ENCODE measurements at places on chromosomes 3 and 15.

DNA sequence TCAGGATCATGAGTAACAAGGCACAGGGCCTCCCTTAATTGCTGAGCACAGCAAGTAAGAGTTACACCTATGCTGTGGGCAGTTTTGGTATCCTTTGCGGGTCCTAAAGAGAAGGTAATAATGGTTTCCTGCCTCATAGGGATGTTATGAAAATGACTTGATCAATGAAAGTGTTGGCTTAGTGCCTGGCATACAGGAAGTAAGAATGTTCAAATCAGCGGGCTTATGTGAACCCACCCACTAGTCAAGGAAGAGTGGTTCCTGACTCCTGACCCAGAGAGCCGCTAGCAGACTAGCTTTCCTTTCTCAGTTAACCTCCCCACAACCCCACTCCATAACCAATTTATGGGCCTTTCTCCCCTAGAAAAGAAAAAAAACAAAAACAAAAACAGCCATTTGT is 5.2 kb upstream of the ADAMTS9 start:
- no peak for DNase-seq

- no peak for DNase-seq
Observed at GRCh38 chr3:192841428-192841827, 76.2 kb downstream of the MB21D2 start.

DNA sequence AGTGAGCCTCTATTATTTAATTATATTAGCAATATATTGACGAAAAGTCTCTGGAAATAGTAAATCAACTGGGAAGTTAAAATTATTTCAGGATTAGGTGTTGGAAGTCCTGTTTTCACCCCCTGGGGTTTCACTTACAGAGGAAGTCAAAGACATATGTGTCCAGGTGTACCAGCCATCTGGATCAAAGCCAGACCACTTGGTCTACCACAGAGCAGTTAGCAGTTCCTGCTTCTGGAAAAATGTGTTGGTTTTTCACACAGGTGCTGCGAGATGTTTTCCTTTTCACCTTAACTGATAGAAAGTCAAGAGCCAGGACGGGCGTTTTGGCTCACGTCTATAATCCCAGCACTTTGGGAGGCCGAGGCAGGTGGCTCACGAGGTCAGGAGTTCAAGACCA is 13.1 kb downstream of the MME start:
- DNase-seq, result no peak

DNA sequence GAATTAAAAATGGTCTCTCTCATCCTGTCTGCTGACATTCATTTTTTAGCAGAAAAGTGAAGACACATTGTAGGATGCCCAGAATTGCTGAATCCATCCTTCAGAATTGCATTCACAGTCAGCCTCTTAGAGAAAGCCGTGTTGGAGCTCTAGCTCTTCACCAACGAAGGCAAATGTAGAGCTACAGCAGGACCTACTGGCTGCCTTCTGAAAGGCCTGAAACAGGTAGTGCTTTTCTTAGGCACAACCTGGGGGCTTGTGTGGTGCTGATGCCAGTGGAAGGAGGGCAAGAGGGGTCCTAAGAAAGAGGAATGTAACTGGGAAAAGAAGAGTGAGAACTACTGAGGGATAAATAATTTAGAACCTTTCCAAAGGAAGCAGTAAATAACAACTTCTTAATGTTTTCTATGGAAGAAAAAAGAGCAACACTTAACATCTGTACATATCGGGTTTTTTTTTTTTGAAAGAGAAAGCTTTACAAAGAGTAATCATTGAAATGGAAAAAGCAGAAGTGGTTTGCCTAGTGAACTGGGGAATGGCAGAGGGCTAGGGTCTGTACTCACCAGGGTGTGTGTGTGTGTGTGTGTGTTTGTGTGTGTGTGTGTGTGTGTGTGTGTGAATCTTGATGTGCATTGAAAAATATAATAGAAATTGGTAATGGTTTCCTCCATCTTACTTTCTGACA is 297.8 kb downstream of the SATB1 start:
- DNase-seq, result no peak

DNA sequence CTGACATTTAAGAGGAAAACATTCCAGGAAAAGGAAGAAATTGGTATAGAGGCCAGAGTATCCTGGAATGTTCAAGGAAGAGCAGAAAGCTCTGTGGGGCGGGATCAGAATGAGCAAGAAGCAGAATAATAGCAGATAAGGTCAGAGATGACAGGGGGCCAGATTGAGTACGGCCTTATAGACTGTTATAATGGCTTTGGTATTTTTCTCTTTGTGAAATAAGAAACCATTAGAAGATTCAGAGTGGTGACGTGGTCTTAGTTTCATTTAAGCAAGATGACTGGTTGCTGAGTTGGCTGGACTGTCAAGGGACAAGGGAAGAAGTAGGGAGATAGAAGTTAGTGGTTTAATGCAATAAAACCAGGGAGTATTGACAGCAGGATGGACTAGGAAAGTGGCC is 218.3 kb upstream of the SOX2 start:
- DNase-seq, result no peak

DNA sequence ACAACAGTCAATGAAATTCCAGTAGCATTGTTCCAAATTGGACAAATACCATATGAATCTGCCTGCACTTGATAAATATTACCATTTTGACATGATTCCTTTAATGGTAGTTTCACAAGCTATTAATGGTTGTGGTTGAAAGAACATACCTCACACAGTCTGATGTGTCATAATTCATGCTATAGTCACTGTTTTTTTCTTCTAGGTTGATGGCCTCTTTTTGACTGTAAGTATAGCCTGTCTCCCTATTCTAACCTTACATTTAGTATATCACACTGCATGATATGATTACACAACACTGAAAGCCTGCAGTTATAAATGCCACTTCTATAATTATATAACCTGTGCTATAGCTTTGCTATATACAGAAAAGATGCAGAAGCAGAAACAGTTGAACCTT is 834.1 kb downstream of the NSUN3 start:
- no peak for DNase-seq

DNA sequence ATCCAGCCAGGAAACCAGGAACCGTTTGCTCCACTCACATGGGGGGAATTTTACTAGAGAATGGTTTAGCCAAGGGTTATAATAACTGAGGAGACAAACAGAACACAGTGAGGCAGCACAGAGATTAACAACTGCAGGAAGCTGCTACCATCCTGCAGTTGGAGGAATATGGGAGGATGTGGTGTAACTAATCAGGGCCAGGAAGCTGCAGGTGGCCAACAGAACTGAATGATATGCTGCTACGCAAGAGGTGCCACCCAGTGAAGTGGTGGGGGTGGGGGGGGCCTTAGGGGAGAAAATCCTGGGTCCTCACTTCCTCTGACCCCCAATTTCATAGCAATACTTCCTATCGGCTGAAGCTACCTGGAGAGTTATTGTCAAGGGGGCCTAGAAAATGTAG is 306.4 kb upstream of the STT3B start:
- peak; percentile 42 for DNase-seq

- DNase-seq, result no peak
Observed at GRCh38 chr15:84911879-84912660, 27.6 kb downstream of the SLC28A1 start.

GRCh38 chr3:49719214-49719884 is at the start of gene AMIGO3:
Gene AMIGO3 (minus strand): TSS chr3:49719684. CDS start chr3:49719465, 219 bp downstream.
- peak; percentile 96 for DNase-seq

GRCh38 chr3:134464064-134464688 is 21.6 kb downstream of the ANAPC13 start:
- DNase-seq, result no peak

- no peak for DNase-seq
Observed at GRCh38 chr15:58524247-58524646, 92.5 kb downstream of the LIPC start.

DNA sequence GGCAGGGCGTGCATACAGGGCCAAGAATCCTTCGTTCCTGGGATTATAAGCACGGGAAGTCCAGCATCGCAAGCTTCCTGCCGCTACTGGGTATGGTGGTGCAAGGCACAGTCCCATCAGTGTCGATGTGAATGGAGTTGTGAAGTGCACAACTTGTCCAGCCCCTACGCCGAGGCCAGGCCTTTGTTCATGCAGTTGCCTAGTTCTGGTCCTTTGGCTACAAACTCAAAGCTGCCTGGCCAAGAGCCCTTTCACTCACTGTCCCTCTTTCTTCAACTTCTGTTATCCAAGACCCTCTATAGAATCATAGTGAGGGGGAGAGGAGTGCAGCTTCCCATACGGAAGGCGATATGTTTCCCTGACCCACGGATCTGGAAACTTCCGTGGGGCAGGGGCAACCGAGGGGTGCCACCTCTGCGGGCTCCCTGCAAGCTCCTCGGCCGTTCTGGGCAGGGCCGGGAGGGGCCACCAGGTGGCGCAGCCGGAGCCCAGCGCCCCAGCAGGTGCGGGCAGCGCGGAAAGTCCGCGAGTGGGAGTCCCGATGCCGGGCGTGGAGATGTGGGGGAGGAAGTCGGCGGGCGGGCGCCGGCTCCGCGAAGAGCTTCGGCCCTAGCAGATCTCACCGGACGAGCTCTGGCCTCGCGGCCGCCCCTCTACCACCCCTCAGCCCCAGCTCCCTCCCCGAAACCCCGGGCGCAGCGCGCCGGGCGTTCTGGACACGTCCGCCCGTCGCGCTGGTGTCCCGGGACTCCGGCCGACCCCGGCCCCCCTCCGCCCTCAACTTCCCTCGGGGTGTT is 693 bp downstream of the RASGRP1 start:
- DNase-seq, result peak; percentile 89

GRCh38 chr3:104878395-104878794 is 488.3 kb upstream of the ALCAM start:
- no peak for DNase-seq

- DNase-seq, result no peak
Observed at GRCh38 chr15:78392430-78392829, 45.6 kb upstream of the IREB2 start.

GRCh38 chr15:90862964-90863778 is 5.2 kb upstream of the FURIN start:
- DNase-seq, result peak; percentile 1

GRCh38 chr3:115236496-115236895 is 89.4 kb upstream of the ZBTB20 start:
- DNase-seq, result no peak

GRCh38 chr15:72361176-72361575 is 14.6 kb downstream of the HEXA start:
- no peak for DNase-seq

GRCh38 chr15:75061272-75061671 is 37.9 kb downstream of the PPCDC start:
- DNase-seq, result peak; percentile 29

- DNase-seq, result no peak
Observed at GRCh38 chr3:42031808-42032480, 59.2 kb upstream of the TRAK1 start.

GRCh38 chr3:143975554-143976152 is 4.0 kb downstream of the DIPK2A start:
- no peak for DNase-seq

- no peak for DNase-seq
Observed at GRCh38 chr3:123439806-123440580, 8.9 kb downstream of the ADCY5 start.

GRCh38 chr3:71441217-71441924 is 142.2 kb downstream of the FOXP1 start:
- peak; percentile 43 for DNase-seq

DNA sequence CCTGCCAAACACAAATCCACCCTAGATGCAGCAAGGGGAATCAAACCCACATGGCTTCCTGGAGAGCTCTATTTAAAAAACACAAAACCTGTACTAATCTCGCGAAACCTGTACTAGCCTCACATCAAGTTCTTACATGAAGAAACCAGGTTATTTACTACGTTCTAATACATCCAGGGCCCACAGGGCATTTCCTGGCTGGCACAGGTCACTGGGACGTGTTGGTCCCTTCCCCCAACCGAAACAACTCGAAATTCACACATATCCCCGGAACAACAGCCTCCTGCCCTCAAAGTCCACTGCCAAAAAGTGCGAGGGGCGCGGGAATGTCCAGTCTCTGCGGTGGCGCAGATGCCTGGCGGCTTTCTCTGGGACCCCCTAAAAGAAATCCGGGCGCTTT is 955 bp downstream of the CDCP1 start:
- no peak for DNase-seq

DNA sequence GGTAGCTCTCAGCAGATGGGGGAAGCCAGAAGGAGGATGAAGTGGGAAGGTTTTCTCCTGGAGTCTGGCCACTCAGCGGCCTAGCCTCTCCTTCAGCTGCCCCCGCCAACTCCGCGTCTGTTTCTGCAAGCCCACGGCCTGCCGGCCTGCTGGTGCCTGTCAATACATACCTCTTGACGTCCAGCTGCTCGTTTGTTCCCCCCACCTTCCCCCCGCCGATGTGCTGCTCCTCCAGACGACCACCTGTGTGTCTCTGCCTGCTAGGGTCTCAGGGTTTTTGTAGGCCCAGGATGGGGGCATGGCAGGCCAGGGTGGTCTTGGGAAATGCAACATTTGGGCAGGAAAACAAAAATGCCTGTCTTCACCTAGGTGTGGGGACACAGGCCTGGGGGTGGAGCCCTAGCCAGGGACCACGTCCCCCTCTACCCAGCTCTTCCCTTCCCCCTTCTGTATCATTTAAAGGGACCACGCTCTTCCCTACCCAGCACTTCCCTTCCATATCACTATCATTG is 137.8 kb downstream of the ALCAM start:
- no peak for DNase-seq

DNA sequence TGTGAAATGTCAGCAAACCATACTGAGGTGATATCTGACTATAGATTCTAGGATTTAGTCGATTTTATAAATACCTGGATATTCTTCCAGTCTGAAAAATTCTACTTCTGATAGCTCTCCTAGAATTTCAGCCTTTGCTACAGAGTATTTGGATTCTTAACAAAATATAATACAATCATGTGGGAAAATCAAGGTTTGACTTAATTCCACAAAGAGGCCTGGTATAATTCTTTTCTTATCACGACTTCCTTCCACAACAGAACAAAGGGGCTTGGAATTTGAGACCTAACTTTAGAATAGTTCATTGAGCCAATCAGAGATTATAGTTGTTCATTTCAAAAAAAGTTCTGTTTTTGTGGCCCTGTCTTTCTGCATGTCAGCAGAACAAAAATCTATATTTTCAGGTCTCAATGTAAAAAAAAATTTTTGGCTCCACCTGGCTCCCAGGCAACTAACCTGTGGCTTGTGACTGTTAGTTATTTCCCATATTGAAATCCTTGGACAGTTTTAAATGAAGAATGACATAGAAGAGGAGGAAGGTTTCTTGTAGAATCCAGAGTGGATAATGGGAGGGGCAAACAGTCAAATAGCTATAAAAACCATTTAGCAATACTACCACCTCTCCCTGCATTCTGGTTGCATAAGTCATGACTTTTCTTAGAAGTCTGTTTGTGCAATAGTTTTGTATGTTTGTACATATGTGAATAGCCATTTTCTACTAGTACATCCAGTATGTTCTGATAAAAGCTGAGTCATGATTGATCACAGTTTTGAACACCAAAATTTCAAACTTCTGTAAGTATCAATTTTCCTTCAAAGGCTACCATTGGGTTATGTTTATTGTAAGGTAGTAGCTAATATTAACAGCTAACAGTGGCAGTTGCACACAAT is 4.0 kb downstream of the TM4SF1 start:
- no peak for DNase-seq

DNA sequence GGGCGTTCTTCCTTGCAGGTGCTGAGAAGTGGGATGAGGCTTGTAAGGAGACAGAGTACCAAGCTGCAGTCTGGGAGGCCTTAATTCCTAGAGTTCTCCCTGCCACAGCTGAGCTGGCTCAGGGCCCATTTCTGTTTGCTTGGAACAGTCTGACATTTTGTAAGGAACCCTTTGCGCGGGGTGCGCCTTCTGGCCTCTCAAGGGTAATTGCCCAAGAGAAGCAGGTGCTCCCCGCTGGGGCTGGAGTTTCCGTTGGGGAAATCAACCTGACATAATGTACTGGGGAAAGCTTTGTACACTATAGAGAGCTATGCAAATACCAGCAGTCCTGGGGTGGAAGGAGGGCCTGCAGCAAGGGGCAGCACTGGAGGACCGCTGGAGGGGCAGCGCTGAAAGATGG is 83.6 kb downstream of the HMG20A start:
- DNase-seq, result no peak

Measured in activated CD8-positive, alpha-beta T cell treated with anti-CD3 and anti-CD28 coated beads for 36 hours (primary cell).